ENCODE measurements at places on chromosomes 16 and 17.

DNA sequence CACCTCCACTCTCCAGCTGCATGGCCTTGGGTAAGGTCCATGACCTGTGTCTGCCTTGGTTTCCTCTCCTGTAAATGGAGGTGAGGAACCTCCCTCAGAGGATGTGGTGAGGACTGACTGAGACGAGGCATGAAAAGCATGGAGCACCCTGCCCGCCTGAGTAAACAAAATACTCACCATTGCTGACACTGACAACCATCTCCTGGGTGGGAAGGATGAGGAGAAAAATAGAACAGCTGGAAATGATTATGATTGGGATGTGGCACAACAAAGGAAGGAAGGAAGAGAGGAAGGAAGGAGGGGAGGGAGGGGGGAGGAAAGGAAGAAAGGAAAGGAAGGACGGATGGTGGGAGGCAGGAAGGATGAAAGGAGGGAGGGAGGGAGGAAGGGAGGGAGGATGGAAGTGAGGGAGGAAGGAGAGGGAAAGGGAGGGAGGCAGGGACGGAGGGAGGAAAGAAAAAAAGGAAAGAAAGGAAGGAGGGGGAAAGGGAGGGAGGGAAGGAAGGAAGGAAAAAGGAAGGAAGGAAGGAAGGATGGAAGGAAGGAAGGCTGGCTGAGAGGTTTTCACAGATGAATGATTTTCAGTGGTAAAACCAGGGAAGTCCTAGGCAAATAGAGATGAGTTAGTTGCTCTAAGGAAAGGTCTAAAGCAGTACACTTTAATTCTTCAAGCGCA lies 276.5 kb upstream of the XYLT1 start:
- no peak for DNase-seq

DNA sequence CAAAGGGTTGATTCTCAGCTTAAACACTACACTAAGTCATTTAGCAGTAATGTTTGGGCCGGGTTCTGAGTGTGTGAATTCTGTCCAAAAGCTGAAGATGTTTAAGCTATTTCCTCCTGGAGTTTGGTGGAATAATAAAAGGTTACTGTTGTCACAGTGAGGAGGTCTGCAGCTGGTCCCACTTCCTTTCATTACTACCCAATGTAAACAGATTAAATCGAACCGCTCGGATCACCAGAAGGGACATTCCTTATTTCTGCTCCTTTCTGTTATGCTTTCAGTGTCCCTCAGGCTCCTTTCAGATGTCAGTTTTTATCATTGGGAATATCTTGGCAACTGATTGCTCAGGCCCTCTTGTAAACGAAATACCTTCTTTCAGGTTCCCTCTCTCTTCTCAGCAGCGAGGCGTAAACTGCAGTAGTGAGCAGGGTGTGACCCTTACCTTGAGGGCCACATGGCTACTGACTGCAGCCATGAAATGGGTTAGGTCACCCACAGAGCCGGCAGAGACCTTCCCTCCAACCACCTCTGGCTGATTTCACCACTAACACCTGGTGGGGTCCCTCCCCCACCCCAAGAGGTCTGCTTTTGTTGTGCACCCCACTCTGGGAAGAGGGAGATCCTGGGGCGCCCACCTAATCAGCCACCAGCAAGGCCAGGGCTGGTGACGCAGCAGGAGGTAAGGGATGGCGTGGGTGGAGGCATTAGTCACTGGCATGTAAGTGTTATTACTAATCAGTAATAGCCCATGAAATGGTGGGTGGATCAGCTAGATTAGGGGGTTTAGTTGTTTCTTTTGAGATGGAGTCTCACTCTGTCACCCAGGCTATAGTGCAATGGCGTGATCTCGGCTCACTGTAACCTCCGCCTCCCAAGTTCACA lies 117.6 kb downstream of the VPS53 start:
- peak; percentile 49 for DNase-seq

DNA sequence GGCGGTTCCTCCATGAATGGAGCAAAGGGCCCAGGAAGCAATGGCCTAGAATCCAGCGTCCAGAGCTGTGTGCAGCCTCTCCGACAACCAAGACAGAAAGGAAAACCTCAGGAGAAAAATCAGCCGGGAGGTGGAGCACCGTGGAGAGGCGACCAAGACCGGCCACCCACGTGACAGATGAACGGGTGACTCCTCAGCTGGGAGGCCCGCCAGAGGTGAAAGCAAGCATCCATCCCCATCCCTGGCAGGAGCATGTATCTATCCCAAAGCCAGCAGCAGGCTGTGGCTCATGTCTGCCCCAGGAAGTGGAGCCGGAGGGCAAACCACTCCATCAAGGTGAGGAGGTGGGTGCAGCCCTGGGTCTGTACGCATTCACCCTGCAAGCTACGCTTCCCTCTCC lies 52.1 kb downstream of the FOXL1 start:
- no peak for DNase-seq

DNA sequence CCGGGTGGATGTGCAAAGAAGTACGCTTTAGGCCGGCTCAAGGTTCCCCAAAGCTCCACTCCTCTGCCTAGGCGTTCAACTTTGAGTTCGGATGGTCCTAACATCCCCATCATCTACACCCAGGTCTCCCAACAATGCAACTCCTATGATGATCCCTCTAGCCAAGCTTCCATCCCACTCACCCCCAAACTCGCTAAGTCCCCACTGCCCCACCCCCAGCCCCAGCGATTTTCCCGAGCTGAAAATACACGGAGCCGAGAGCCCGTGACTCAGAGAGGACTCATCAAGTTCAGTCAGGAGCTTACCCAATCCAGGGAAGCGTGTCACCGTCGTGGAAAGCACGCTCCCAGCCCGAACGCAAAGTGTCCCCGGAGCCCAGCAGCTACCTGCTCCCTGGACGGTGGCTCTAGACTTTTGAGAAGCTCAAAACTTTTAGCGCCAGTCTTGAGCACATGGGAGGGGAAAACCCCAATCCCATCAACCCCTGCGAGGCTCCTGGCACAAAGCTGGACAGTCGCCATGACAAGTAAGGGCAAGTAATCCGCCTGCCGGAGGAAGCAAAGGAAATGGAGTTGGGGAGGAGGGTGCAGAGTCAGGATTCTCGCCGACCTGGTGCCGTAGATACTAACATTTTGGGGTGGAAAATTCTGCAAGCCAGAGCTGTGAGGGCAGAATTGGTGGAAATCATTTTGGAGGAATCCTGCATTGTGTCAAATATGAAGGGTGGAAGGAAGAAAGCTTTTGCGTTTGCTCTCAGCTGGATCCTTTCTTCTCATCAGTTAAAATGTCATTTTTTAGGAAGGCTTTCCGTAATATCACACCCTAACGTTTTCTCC lies at the start of gene TP53:
Gene TP53 (minus strand): TSS at position 419 of the 836 bp plus-strand sequence. CDS start 10,896 bp downstream, outside the sequence.
- peak; percentile 33 for DNase-seq

DNA sequence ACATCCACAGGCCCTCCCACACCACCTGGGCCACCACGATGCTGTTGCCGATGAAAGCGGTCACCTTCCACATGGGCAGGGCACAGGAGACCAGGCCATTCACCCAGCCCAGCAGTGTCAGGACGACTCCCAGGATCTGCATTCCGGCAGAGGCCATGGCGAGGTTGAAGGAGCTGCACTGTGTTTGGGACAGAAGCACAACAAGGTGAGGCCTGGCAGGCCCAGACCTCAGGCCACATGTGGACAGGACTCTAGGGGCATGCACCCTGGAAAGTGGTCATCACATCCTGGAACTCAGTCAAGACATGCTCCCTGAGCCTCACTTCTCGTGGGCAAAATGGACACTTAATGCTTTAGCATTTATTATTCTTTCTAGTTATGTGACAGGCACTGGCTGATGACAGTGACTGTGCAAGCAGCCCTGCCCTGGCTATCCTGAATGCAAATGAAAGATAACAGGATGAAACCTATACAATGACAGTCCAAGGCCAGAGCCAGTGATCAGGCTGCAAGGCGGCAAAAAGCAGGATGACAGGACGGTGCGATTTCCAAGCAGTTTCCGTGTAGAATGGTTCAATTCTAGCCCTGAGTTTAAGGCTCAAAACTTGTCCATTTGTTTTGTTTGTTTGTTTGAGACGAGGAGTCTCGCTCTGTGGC lies 2.0 kb downstream of the CLDN6 start:
- no peak for DNase-seq

DNA sequence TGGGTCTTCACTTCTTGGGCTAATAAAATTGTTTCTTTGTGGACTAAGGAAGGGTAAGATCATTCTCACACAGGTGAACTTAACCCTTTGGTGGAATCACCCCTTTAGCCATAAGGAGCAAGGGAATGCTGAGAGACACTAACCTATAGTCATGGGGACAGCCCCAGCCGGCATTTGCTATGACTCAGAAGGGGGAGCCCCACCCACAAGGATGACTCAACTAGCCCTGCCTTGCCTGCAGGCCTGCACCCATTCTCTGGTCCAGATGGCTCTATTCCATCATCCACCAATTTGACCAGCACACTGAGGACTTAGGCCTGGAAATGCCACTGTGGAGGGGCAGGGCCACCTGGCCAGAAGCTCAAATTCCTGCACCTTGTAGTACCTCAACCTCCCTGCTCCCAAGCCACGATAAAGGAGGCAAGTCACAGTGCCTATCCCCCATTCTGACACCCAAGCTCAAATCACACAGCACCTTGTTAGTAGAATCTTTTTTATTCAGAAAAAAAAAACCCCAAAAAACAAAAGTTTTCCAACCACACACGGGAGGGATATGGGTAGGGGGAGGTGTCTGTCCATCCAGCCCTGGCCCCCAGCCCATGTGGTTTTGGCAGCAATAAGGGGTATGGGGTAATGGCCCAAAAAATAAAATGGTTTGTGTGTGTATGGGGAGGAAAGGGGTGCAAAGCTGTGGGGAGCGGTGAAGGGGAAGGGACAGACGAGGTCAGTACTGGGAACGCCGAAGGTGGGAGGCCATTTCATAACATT lies 3.0 kb downstream of the PFN1 start:
- DNase-seq: no peak

DNA sequence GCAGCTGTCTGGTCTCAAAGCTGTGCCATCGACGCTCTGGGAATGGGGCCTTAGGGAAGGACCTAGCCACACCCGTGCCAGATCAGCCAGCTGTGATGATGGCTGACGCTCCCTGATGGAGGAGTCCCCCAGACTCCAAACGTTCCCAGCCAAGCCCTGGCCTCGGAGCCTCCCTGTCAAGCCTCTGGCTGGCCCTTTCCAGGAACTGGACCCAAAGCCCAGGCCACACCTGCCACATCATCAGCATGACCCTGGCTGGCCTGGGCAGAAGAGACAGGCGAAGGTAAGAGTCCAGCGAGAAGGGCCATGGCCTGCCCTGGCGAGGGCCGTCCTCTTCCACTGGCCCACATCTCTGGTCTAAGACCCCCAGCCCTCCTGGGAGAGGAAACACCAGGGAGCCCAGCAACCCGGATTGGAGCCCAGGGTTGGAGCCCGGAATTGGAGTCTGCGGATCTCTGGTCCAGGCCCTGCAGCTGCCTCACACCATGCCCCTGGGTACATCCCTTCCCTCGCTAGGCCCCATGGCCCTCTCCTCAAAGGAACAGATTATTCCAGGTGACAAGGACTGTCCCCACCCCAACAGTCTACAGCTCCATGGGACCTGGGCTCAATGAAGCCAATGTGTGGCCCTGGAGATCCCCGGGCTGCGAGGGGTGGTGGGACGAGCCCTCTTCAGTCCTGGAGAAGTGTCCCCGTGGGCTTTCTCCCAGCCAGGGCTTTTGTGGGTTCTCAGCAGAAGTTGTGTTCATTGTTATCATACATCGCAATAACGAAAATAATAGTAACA lies 105.1 kb upstream of the TNRC6C start:
- DNase-seq: no peak

GRCh38 chr17:50053654-50053960 lies 2.3 kb upstream of the ITGA3 start:
- DNase-seq: no peak

DNA sequence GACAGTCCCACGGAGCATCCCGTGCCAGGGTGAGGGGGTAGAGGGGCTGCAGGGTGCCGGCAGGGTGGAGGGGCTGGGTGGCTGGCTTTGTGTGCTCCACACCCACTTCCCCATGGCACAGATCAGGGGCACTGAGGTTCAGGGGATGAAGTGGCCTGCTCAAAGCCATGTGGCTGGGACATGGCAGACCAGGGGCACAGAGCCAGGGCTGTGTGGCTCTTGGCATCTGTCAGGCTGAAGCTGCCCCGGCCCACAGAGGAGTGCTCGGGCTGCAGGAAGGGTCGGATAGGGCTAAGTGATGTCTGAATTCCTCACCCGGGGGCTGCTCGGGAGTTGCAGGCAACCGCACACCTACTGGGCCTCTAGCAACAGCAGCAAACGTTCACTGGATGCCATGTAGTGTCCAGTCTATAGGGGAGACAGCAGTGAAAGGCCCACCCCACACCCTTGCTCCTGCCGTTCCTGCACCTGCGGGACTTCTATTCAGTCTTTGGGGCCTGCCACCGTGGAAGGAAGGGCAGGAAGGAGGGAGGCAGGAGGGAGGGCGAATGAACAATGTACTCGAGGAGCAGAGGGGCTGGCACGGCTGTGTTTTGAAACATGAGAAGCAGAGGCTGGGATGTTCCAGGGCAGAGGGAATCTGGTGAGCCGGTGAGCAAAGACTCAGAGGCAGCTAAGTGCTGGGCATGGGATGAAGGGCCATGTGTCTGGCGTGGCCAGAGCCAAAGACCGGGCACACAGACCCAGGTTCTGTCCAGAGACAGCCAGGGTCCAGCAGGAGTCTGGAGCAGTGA lies 15.1 kb downstream of the SLC5A10 start:
- no peak for DNase-seq

- no peak for DNase-seq
Measured at GRCh38 chr17:41812381-41813151, at the start of gene FKBP10. TSS of gene FKBP10 (plus strand) at chr17:41813004. CDS start at chr17:41813035, 31 bp downstream.

- no peak for DNase-seq
Measured at GRCh38 chr17:33512113-33512512, 219.0 kb upstream of the ASIC2 start.

- DNase-seq: no peak
Measured at GRCh38 chr16:57998486-57998885, 2.0 kb downstream of the ZNF319 start.

DNA sequence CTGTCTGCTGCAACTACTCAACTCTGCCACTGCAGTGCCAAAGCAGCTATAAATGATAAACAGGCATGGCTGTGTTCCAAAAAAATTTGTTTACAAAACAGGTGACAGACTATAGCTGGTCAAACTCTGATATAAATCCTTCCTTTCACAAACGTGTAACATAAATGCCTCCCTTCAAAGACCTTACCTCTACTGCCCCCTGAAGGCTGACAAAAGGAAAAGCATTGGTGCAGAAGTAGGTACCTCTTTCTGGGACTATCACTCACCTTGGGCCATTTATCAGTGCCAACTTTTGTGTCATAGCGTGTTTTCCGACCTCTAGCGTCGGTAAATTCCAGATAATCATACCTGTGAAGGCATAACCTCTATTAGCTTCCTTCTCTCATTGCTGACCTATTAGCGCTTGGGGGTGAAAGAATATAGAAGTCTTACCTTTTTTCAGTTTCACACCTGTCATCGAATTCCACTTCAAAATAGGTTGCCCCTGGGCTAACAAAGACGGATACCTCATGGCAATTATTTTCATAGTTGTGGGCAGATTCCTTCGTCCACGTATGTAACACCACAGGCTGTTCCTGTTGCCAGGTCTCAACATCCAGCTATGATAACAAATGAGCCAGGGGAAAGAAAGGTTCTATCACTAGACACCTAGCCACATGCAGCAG lies 67.9 kb downstream of the ZZEF1 start:
- DNase-seq: peak; percentile 19

GRCh38 chr17:68694791-68695485 lies 93.8 kb upstream of the FAM20A start:
- no peak for DNase-seq

All from T47D (cell line).